ENCODE measurements at places on chromosomes 5 and 9.

GRCh38 chr9:76292246-76292645 lies 102.0 kb downstream of the RFK start:
- DNase-seq, result no peak

GRCh38 chr9:16342246-16343020 lies 528.0 kb downstream of the BNC2 start:
- no peak for DNase-seq

DNA sequence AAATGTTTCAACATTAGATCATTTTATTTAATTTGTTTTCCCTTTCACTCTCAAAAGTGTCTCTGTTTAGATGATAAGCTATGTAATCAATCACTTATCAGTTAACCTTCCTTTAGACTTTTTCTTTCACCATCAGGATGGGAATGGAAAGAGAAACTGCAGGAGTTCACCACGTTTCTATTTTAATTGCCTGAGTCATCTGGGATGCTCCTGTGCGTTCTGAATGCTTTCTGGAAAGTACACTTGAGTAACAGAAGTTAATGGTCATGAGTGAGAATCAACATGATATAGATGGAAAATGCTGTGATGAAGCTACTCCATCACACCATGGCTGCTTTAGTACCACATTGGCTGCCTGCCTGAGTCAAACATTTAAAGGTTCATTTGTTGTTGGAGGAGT lies 783.3 kb upstream of the CDH9 start:
- DNase-seq, result no peak

- no peak for DNase-seq
These were observed 650 bp downstream of the MRRF start for GRCh38 chr9:122265149-122265915.

GRCh38 chr5:139222346-139222745 lies 24.2 kb upstream of the SIL1 start:
- no peak for DNase-seq

- peak; percentile 16 for DNase-seq
These were observed 182.1 kb downstream of the DMRT2 start for GRCh38 chr9:1231998-1232919.

DNA sequence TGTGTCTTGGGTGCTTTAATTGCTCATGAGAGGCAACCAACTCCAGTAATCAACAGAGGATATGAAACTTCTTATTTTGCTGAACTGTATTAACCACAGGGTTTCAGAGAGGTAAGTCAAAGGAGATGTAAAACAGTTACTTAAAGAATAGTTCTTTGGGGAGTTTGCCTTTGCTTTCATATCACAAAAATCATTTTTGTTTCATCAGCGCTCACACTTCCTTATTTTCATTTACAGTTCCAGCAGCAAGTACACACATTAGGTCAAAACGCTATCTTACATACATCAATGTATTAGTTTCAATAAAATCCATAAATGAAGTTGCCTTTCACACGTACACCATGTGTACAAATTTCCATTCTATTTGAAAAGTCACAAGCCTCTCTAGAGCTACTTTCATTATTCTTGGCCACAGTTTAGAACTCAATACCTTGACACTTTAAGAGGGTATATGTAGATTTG lies 50.1 kb downstream of the ST8SIA4 start:
- no peak for DNase-seq

DNA sequence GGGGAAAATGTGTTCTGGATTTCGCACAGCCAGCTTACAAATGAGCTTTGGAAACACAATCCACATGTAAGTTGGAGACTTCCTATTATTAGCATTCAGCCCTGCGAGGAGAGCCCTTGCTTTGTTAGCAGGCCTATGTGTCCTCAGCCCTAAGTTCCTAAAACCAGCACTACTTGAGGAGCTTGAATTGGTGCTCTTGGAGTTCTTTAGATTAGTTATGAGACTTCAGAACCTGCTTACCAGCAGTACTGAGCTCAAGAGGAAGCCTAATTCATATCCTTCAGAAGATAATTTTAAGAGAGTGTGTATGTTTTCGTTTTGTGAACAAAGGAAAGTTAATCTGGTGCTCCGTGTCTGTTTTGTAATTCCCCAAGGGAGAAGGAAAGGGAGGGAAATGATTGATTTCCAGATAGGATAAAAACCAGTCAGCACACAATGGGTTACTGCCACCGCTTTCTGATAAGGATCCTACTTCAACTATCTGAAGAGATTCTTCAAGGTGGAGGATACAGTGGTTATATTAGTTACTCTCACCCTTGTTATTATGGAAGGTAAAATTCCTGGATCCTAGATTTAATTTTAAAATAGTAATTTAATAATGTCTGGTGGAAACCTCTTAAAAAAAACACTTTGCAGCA lies 35.2 kb downstream of the PIK3R1 start:
- no peak for DNase-seq

- DNase-seq, result no peak
These were observed 33.0 kb downstream of the FAM240B start for GRCh38 chr9:38686933-38687332.

DNA sequence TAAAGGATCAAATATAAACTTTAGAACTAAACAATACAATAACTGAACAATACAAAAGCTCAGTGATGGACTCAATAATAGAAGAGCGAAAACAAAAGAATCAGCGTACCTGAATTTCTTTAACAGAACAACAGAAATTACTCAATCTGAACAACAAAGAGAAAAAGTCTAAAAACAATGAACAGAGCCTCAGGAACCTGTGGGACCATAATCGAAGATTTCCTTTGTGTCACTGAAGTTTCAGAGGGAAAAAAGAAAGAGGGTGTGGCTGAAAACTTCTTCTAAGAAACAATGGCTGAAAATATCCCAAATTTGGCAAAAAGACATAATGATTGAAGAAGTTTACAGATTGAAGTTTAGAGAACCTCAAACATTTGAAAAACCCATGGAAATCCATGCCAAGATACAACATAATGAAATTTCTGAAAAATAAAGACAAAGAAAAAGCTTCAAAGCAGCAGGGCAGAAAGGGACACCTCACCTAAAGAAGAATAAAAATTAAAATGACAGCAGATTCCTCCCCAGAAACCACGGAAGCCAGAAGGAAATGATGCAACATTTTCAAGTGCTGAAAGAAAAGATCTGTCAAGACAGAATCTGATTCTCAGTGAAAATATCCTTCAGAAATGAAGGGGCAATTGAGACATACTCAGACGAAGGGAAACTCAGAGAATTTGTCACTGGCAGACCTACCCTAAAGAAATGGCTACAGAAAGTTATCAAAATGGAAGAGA lies 288.8 kb downstream of the ARL15 start:
- no peak for DNase-seq

DNA sequence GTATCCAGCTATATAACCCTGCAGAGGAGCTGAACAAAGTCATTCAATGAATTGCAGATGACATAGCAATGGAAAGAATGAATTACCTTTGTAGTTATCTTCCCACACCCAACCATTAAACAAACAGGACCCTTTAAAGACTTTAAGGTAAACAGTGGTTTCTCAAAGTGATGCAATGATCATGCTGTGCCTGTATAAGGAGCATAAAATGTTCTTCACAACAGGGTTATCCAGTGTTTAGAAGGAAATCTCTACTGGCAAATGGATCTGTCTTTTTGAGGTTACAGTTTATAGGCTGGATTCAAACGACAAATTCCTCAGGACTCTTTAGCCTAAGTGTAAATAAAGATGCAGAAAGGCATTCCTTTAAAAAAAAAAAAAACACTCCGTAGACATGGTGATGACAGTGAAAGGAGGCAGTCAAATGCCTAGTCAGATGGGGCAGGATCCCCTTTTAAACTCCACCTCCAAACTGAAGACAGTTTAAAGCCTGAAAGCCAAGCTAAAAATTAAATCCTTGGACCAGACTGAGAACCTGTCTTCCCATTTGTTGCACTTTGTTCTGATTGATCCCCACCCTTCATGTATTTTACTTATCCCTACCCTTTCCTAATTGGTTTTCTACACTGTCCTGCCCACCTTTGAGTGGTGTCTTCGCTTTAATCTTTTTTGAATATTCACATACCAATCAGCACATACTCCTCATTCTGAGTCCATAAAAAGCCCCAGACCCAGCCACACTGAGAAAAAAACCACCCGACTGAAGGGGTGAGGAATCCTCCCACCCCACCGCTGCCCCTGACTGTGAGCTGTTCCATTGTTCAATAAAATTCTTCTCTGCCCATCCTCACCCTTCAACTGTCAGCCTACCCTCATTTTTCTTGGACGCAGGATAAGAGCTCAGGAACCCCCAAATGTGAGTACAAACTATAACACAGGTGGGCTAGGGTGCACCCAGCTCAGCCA lies 761.3 kb upstream of the DMAC1 start:
- DNase-seq, result no peak

DNA sequence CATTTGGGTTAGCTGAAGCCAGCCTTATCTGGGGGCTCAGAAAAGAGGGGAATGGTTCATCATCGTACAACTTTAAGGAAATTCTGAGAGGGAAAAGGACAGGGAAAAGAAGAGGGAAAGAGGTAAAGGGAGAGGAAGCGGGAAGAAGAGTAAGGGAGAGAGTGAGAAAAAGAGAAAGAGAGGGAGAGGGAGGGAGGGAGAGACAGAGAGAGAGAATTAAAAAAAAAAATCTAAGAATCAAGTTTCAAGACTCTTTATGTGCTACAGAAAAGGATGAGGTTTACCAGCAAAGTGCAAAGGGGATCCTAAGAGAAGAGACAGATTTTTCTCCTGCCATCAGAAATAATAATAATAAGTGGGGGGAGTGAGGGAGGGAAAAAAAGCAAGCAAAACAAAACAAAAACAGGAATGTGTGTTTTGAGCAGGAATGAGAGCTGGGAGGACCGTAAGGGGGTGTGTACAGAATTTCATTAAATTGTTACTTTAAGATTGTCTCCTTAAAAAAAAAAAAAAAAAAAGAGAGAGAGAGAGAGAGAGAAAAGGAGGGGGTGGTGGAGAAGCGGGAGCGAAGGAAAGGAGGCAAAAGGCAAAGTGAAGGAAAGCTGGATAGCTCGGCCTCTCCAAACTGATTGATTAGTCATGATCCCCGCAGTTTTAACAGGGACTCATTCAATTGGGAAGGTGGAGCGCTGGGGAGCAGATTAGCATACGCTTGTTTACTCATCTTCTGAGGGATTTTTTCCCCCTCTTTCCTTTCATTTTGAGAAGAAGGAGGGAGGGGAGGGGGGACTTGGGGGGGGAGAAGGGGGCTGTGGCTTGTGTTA lies 438 bp upstream of the PAPPA start:
- DNase-seq, result no peak

GRCh38 chr5:138869763-138870500 lies 5.2 kb downstream of the LRRTM2 start:
- DNase-seq, result no peak

GRCh38 chr5:73266176-73266738 lies 93.3 kb downstream of the TMEM174 start:
- no peak for DNase-seq

DNA sequence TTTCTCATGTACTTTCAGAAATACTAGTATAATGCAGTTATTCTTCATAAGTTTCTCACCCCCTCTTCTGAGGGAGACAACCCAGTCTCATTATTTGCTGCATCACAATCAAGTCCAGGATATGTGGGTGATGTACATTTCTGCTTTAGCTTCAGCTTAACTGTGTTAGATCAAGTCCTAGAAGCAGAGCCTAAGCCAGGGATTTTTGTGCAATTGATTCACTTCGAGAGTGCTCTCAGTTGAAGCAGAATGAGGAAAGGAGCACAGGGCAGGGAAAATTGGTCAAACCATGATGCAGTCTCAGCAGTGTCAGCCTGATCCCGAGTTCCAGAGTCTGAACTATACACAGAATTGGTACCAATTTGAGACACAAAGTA lies 15.1 kb downstream of the HNRNPK start:
- DNase-seq, result no peak

GRCh38 chr9:4026905-4027304 lies 273.0 kb downstream of the GLIS3 start:
- DNase-seq, result no peak

DNA sequence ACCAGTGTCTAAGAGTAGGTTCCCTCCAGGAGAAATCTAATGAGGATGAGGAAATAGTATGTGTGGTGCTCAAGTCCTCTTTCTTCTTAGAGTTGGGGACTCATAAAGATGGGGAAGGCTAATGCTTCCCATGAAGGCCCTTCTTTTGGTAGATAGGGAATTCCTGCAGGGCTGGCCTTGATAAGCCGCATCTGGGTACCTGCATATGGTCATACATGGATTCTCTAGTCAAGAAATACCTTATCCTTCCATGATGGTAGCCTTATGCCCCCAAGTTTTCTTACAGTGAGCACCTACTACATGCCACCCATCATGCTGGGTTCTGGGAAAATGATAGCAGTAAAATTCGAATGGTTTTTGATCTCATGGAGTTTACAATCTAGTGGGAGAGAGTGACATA lies 382.6 kb downstream of the KDM4C start:
- no peak for DNase-seq

DNA sequence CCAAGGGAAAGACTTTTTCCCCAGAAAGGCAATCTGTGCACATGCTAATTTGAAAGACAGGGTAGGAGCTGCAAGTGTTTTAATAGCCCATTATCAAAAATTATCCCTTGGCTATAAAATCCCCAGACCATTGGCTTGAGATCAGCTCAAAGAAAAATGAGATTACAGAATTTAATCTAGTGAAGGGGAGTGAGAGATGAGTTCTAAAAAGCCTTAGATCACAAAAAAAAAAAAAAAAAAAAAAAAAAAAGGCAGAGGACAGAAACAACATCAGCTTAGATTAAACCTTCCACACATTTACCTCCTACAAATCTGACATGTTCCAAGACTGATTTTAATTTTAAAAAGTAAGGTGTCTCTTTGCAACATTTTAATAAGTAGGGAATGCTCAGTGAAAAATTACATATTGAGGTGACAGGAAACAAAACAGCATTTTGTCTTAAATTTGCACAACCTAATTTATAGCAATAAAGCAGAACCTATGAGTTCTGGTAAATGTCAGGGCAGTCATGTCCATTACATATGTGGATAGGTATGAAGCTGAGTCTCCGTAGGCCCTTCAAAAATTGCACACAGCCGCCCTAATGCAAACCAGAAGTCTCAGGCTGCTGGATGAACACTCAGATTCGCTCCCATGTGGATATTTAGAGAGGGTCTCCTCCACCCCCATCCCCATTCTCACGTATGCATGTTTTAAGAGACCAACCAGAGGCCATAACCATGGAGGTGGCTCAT lies 43.4 kb downstream of the NFIB start:
- no peak for DNase-seq

DNA sequence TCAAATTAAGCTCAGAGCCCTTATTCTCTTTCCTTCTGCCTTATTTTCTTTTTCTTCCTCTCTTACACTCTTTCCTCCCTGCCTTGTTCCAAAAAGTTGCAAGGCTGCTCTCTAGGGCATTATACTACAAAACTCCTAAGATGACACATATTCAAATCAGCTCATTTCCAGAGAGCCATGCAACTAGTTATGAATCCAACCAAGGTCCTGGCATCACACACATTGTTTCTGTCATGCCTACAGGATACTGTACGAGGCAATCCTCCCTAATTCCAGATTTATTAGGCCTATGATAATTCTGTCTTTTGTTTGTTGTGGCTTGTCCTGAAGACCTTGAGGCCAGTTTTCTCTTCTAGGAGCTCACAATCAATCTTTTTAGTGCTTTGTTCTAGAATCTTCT lies 87.0 kb upstream of the TBCA start:
- no peak for DNase-seq

- DNase-seq, result no peak
These were observed 96.1 kb upstream of the APC start for GRCh38 chr5:112641515-112642110.

- peak; percentile 20 for DNase-seq
These were observed 85.6 kb downstream of the RAD23B start for GRCh38 chr9:107368696-107369095.
